ENCODE measurements at places on chromosomes 3 and 15.

- DNase-seq, result no peak
Observed at GRCh38 chr3:4845882-4846281, 133.4 kb upstream of the BHLHE40 start.

- no peak for DNase-seq
Observed at GRCh38 chr15:63287109-63287508, 9.7 kb downstream of the APH1B start.

DNA sequence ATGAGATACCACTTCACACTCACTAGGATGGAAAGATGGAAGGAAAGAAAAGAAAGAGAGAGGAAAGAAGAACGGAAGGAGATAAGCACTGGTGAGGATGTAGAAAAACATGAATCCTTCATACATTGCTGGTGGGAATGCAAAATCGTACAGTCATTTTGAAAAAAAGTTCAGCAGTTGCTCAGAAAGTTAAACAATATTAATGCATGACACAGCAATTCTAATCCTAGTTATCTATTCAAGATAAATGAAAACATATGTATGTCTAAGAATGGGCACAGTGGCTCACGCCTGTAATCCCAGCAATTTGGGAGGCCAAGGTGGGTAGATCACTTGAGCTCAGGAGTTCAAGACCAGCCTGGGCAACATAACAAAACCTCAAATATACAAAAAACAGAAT is 59.1 kb downstream of the SENP7 start:
- no peak for DNase-seq

GRCh38 chr3:46731795-46732194 is 14.1 kb upstream of the PRSS50 start:
- DNase-seq, result no peak

DNA sequence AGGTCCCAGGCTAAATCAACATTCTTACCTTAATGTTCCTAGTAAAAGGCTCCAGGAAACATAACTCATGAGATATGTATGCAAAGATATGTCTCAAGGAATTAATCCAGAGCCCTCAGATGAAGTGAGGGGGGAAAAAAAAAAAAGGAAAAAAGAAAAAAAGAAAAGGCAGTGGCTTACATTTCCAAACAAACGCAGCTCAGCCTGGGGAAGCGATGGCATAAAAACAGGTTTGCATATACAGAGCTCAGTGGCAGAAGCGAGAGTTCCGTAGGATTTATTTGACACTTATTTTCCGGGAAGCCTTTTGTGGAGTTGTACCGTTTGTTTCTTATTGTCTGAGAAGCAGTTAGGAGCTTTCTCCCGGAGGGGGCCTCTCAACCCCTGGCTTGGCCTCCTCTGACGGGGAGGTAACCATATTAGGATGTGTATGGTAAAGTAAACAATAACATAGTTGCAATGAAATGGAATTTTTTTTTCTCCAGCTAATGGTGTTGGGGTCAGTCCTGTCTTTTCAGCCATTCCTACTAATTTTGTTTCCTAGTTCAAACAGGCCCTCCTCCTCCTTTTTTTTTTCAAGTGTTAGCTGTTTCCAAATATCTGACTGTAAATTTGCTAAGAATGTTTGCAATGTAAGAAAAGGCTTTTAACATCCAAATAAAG is 338.6 kb downstream of the FOXP1 start:
- peak; percentile 36 for DNase-seq

- peak; percentile 64 for DNase-seq
Observed at GRCh38 chr15:91881569-91882297, 28.2 kb downstream of the SLCO3A1 start.

DNA sequence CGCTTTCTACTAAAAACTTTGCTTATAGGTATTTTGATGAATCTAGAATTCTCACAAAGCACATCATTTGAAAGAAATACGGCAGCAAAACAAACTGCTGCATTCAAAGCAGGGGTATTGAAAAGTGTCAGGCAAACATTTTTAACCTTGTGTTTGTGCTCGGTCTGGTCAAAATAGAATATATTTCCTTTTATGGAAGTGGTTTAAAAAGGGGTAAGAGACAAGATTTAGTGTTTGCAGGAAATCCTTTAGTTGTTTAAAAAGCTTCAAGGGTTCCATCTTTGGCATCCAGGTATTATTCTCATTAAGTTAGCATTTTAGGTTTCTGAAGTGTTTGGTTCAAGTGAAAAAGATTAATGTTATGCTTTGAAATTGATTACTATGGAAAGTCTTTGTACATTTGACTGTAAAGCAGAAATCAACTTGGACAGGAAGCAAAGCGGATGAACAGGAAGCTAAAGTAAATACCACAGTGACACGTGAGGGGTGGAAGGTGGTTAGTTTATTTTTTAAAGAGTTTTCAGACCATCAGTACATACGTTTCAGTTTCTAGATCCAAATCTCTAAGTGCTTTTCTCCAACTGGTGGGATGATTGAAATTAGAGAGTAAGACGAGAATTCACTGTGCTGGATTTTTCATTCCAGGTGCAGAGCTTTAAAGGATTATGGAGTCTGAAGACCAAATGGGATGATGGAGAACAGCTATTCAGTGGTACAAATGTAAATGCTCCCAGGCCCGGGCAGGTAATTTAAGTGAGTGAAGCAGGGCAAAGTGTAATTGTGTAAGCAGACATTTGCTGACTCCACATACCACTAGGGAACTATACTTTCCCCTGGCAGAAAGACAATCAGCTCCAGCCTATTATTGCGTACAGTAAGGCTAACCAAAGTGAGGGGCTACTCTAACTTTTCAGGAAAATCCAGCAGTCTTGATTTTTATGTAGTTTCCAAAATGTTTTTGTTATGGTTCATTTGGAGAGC is 341.8 kb upstream of the TBL1XR1 start:
- no peak for DNase-seq

Measured in GM23338 (cell line).